ENCODE measurements at places on chromosomes 6 and 20.

DNA sequence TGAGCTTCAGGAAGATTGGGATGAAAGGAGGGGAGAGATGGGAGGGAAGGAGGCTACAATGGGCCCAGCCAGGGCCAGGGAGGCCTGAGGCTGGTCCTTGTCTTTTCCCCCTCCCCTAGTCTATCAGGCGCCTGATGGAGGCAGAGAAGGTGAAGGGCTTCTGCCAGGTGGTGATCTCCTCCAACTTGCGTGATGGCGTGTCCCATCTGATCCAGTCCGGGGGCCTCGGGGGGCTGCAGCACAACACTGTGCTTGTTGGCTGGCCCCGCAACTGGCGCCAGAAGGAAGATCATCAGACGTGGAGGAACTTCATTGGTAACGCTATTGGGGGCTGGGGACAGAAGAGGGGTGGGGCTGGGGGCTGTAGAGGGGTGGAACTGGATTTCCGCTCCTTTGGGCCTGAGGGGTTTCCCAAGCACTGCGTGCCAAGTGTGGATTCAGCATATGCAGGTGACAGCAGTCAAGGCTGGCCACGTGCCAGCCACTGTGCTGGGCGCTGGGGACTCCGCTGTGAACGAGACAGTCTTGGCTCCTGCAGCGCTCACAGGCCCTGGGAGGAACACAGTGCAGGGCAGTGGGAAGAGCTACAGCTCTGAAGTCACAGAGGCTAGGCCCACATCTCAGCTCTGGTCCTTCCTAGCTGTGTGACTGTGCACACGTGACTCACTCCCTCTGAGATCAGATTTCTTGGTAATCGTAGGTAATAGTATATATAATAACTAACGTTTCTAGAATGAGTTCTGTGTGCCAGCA is 22.7 kb downstream of the SLC12A5 start:
- DNase-seq = no peak

DNA sequence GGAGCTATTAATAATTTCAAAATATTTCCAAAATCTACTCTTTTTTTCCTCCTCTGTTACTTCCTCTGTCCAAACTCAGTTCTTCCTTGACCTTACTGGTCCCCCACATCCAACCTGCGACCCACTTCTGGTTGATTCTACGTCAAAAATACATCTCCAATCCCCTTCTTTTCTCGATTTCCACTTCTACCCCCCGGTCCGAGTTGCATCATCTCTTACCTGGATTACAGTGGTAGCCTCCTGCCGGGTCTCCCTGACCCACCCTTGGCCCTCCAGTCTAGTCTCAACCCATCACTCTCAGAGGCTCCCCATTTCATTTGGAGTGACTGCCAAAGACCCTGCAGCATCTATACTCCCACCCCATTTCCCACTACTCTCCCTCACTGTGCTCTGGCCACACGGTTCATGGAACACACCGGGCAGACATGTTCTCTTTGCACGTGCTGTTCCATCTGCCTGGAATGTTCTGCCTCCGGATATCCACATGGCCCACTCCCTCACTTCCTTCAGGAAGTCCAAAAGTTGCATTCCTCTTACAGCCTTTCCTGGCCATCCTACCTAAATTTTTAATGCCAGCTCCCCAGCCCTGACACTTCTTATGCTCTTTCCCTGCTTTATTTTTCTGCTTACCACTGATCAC is 6.1 kb upstream of the CCND3 start:
- no peak for DNase-seq

GRCh38 chr6:33029328-33030184 is 20.2 kb upstream of the HLA-DOA start:
- no peak for DNase-seq

DNA sequence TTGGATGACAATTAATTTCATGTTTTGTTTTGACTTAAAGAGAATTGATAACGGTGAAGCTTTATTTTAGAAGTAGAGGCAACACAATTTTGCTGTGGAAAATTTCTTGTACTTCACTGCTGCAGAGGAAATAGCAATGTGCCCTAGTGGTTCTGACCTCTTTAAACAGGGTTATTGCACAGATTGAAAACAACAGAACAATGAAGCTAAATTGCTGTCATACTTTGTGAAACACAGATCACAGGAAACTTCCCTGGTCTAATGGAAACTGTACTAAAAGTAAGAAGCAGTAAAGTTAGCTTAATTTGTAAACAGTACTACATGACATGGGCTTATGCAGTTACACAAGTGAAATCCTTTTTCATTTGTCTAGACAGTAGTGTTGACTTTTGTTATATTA is 31.3 kb downstream of the OR2A4 start:
- DNase-seq = no peak

DNA sequence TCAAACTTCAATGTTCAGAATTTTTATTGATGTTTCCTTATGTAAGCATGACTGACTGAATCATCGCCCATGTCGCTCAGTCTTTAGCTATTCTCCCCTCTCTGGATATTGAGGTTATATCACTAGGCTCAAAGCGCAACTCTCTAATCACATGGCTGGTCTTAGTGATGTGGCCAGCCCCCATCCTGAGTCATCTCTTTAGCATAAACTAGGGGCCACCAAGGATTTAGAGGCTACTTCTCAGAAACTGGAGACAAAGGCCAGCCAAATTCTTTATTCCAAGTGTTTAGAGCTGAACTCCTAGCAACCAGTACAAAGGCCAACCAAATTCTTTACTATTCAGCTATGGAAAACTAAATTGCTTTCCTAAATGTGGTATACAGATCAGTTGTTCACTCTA is 61.4 kb downstream of the FAM135A start:
- no peak for DNase-seq

DNA sequence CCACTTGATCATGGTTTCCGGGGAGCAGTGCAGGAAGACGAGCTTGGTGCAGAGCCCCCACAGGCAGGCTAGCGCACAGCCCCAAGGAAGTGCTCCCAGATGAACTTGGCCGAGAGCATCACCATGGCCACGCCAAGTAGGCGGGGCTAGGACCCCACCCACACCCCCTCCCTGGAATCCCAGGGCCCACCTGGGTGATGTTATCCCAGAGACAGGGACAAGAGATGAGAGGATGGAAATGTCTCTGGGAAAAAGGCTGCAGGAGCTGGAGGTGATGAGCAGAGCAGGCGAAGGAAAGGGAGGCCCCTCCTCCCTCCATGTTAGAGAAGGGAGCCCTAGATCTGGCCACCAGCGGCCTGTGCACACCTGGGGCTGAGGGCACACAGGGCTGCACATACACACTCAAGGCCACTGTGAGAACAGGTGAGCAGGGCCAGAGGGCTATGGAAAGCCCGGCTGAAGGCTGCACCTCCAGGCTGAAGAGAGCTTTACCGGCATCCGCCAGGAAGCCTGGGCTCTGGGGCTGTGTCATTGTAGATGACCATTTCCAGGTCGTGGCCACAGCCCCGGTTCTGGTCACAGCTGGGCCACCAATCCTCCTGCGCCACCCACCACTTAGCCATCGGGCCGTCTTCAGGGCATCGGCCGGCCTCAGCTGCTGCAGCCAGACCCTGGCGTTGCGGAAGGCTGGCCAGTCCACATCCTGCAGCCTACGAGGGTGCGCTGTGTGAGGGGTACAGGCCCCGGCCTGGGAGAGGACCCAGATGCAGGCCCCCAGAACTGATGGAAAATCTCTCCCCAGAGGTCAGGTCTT is 24.9 kb downstream of the NPEPL1 start:
- peak; percentile 3 for DNase-seq

DNA sequence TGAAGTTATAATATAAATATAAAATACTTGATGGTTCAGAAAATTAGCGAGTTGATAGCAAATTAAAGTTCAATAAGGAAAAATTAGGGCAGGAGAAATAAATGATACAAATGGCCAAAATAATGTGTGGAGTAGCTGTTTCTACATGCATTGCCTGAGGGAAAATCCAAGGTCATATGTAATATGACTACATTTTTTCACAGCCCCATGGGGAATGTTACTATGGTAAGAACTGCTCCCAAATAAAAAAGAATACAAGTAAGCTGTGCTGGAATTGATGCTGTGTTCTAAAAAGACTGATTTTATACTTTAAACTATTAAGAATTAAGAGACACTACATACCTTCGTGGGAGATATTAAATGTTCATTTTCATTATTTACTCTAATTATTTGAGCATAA is 34.1 kb downstream of the MEI4 start:
- no peak for DNase-seq

DNA sequence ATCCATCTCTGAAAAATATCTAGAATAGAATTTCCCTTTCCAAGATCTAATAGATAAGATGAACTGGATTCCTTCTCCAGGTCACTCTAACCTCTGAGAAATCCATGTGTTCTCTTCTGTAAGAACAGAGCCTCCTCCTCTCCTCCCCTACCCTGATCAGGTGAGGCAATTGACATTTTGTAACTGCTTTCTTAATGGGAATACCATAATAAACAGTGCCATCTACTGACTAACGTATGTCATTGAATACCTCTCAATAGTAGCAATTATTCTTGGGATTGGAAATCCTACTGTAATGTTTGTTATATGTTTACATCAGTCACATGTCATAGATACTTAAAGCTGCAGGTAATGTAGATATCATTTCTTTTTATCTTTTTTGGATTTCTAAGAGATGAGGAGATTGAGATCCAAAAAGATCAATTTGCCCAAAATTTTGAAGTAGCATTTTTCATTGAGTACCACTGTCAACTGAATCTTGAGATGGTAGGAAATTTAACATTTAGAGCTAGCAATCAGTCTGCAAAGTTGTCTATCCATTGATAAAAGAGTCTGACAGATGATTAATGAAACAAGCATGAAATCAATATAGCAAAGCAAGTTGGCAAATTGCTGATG is 365.8 kb upstream of the HSF2 start:
- DNase-seq = no peak

DNA sequence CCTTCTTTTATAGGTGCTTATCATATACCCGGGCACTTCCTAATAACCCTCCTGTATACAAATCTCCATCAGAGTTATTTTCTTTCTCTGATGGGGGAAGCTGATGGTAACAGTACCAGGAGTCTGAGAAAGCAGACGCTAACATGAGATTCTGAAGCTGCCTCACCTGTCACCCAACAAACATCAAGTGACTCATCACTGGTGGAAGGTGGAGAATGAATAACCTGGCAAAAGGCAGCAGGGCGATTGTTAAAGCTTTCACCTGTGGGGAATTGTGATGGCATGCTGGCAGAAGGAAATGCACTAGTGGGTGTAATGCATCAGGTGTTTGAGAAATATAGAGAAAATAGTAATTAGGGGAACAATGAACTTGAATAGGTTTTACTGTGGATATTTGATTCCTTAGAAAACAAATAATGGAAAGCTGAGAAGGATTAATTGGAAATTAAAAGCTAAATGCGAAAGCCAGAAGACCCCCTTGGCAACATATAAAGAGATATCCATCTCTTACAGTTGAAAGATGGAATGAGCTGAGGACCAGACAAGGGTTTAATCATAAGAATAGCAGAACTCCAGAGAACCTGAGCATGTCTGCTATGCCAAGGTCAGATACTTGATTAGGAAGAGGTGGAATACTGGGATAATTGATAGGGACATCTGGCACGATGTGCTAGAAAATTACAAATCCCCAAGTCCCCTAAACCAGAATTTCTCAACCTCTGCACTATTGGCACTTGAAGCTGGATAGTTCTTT is 517.1 kb downstream of the PKHD1 start:
- no peak for DNase-seq

DNA sequence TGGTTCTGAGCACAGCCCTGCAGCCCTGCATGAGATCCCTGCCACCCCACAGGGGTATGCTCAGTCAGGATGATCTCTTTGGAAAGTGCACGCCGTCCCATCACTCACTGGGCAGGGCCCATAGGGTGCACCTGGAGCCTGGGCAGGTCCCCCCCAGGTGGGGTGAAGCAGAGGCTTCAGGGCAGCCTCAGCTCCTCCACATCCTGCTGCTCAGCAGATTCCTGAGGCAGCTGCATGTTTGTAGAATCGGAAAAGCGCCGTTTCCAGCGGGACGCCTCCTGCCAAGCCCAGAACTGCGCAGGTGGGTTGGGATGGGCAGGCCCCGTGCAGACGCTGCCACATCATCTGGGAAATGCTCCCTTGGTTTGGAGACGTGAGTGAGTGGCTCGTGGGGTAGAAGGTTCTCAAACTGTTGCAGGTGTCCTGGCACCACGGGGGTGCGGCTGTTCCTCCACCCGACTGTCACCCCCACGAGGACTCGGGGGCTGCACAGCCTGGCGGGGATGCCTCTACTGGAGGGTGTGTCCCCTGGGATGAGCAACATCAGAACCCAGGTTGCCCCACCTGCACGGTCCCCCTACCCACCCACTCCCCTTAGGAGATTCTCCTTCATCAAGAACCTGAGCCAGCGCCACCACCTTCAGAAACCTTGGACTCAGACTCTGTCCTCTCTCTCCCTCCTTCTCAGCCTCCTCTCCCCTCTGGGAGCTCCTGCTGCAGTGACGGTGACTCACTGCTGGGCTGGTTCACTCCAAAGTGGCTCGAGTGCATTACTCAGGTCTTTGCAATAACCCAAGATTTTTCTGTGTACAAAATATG is 334.1 kb downstream of the TAF4 start:
- no peak for DNase-seq

GRCh38 chr6:3822747-3823445 is 26.3 kb upstream of the FAM50B start:
- DNase-seq = no peak

GRCh38 chr6:133392015-133392414 is 150.9 kb downstream of the EYA4 start:
- no peak for DNase-seq

GRCh38 chr6:7899101-7899888 is 11.3 kb downstream of the TXNDC5 start:
- no peak for DNase-seq

GRCh38 chr6:116881236-116881635 is 4.2 kb downstream of the RFX6 start:
- DNase-seq = no peak

DNA sequence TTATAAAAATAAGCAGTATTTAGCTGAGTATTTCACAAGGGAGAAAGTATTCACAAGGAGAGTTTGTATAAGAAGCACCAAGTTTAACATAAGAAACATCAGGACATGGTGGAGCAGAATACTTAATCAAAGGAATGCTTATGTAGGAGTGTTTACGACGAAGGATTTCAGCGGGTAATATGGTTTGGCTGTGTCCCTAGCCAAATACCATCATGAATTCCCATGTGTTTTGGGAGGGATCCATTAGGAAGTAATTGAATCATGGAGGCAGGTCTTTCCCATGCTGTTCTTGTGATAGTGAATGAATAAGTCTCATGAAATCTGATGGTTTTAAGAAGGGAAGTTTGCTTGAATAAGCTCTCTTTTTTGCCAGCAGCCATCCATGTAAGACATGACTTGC is 1099.1 kb upstream of the ADGRB3 start:
- DNase-seq = no peak

DNA sequence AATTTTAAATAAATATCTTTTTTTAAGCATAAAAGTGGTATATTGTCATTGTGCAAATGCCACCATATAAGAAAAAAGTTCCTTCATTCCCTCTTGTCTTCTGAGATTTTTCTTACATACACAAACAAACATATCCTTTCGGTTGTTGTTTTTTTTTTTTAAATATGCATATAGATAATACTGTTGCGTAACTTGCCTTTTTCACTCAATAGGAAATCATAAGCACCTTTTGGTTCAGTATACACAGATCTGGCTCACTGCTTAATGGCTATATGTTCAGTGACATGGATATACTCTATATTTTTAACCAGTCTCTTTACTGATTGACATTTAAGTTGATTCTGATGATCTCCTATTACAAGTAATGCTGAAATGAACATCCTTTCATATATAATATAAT is 40.1 kb downstream of the AKAP12 start:
- DNase-seq = no peak

Data from activated CD4-positive, alpha-beta T cell treated with anti-CD3 and anti-CD28 coated beads for 1 hour (primary cell).